ENCODE measurements at places on chromosomes 5 and 9.

GRCh38 chr5:143143973-143144372 lies 259.5 kb downstream of the NR3C1 start:
- no peak for DNase-seq

GRCh38 chr5:102451082-102451481 lies 47.7 kb downstream of the SLCO6A1 start:
- no peak for DNase-seq

GRCh38 chr5:181243564-181244343 lies at the start of gene RACK1:
TSS of gene RACK1 (minus strand) at chr5:181243906. CDS start at chr5:181243800, 106 bp downstream.
- no peak for DNase-seq

GRCh38 chr5:136030956-136031611 lies 2.3 kb downstream of the TGFBI start:
- no peak for DNase-seq

GRCh38 chr9:104743376-104743985 lies 4.0 kb upstream of the NIPSNAP3A start:
- no peak for DNase-seq

DNA sequence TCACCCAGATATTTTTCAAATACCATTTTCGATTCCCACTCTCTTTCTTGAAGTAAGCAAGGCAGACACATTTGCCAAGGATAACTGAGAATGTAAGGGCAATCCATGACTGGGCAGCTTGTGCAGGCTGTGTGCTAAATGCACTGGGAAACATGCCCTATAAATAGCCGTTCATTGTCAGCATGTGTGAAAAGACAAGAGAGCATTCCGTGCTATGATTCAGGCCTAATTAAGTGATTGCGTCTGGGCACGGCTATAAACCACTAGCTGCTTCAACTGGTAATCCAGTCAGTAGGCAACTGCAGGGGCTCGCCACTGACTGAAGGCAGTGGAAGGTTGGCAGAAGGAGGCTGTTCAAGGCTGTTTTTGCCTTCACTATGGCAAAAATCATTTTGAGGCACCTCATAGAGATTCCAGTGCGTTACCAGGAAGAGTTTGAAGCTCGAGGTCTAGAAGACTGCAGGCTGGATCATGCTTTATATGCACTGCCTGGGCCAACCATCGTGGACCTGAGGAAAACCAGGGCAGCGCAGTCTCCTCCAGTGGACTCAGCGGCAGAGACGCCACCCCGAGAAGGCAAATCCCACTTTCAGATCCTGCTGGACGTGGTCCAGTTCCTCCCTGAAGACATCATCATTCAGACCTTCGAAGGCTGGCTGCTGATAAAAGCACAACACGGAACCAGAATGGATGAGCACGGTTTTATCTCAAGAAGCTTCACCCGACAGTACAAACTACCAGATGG lies at the start of gene HSPB3:
HSPB3 (plus strand) TSS at position 287 of the 745 bp plus-strand sequence; CDS start at position 378, 91 bp downstream.
- DNase-seq = no peak

DNA sequence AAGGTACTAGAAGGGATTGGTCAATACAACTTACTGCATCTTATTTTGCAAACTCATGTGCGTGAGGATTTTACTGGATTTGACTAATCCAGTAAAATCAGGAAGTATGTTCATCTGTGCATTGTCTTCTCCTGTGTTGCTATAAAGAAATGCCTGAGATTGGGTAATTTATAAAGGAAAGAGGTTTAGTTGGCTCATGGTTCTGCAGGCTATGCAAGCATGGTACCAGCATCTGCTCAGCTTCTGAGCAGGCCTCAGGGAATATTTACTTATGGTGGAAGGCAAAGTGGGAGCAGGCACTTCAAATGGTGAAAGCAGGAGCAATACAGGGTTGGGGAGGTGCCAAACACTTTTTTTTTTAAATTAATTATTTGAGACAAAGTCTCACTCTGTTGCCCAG lies 2199.5 kb upstream of the WWC1 start:
- DNase-seq = no peak

DNA sequence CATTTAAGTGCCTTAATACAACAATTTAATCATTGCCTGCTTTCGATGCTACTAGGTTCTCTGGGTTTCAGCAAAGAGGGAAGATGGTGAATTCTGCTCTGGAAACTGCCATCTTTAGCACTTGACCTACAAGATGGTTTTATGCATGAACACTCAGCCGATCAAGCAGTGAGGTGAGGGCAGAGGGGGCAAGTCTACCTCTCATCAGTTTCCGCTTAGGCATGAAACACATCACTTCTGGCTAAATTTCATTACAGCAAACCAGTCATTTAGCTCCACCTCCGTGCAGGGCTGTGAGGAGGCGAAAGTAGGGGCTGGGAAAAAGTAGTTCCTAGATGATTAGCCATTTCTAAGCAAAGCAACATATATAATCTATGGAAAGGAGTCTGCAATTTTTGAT lies 1018.0 kb downstream of the CDH18 start:
- DNase-seq = no peak

DNA sequence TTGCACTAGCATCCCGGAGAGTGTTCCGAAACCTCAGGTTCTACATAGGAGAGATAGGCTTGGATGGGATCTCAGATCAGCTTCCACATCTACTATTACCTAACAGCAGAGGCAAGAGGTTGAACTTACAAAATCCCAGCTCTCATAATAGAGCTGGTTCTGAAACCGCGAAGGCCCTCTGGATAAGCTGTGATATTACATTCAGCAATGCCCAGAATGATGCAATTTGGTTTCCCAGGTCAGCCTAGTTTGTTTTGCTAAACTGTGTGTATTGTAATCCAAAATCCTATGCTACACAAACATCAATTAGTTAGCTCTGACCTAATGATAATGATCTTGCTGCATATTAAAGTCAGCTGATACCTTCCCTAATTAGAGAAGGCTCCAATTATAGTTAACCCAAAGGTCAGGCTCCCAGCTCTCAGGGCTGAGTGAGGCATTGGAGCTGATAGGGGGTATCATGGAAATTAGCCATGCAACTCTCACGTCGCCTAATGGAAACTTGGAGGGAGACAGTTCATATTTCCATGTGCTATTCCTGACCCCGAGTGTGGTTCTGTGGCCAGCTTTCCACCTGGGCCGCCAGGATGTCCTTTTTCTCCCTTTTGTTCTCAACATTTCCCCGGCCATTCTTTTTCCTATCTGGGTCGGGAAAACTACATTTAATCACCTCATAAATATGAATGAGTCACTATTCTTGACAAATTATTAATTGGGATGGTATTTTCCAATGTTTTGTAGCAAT lies 278.4 kb upstream of the IRX1 start:
- DNase-seq = no peak

DNA sequence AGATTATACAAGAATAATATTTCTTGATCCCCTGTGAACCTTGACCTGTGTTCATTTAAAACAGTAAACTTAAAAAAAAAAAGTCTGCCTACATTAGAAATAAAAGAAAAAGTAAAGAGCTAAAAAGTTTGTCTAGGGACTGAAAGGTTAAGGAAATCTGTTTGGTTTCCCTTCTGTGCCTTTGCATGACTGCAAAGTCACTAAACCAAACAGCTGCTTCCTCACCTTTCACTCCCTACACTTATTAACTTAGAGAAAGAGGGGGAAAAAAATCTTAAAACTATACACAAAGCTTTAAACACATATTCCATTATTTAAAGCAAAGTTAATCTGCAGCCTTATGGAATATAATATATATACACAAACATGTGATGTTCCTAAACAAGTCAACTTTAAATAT lies 65.1 kb downstream of the ZFR start:
- no peak for DNase-seq

- DNase-seq = no peak
These were observed 70.6 kb downstream of the ACTBL2 start for GRCh38 chr5:57411982-57412381.

- no peak for DNase-seq
These were observed 8.2 kb upstream of the TYRP1 start for GRCh38 chr9:12684974-12685373.

DNA sequence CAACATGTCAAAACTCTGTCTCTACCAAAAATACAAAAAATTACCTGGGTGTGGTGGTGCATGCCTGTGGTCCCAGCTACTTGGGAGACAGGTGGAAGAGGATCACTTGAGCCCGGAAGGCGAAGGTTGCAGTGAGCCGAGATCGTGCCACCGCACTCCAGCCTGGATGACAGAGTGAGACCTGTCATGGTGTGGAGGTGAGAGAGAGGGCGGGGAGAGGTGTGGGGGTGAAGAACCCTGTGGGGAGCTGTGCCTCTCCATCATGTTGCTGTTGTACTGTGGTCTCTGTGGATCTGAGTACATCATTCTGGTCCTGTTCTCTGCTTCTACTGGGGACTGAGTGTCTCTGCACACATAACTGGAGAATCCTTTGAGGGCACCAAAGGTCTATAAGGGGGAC lies 11.3 kb upstream of the SLC34A1 start:
- no peak for DNase-seq

DNA sequence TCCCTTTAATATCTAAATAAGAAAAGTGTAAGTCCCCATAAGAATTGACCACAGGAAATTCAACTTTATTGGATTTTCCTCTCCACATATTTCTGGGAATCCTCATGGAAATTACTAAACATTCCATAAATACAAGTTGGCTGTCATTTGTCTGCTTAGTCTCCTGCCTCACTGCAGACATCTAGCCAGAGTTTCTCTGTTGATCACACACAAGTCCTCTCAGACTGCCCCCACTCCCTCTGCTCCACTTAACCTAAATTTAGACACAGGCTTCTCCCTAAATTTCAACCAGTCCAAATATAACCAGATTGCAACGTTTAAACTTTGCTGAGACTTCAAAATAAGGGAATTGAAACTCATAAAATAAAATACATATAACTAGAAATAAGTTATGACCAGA lies 982.1 kb downstream of the DTWD2 start:
- no peak for DNase-seq

DNA sequence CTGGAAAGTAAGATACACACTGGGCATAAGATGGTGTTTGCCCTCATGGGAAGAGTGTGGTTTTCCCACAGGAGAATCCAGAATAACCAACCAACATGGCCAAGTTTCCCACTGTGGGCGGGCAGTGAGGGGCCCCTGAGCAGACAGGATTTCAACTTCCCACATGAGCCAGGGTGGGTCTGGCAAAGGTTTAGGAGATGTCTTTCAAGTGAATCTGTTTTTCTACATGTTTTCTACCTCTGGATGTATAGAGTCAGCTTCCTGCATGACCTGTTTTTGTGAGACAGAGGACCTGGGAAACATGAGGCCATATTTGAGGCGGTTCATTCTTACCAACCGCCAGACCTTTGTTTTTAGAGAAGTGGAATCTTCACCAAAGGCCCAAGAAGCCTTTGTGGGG lies 100.5 kb downstream of the TLE4 start:
- no peak for DNase-seq

- no peak for DNase-seq
These were observed 39.0 kb downstream of the PRKACG start for GRCh38 chr9:68974901-68975300.

DNA sequence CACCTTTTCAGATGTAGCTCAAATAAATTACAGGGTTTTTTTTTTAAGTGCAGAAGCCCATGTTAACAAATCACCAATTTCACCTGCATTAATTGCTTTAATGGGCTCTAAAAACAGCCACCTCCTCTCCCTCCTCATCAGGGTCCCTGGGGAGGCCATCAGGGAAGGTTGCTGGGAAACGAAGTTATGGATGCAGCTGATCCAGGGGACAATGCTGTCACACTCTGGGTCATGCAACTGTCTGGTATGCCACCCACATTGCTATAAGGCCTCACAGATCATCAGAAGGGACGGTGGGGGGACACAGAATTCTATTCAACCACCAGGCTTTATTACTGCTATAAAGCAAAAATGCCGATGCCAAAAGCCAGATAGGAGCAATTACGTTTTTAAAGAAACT lies 9.3 kb downstream of the WHRN start:
- no peak for DNase-seq

DNA sequence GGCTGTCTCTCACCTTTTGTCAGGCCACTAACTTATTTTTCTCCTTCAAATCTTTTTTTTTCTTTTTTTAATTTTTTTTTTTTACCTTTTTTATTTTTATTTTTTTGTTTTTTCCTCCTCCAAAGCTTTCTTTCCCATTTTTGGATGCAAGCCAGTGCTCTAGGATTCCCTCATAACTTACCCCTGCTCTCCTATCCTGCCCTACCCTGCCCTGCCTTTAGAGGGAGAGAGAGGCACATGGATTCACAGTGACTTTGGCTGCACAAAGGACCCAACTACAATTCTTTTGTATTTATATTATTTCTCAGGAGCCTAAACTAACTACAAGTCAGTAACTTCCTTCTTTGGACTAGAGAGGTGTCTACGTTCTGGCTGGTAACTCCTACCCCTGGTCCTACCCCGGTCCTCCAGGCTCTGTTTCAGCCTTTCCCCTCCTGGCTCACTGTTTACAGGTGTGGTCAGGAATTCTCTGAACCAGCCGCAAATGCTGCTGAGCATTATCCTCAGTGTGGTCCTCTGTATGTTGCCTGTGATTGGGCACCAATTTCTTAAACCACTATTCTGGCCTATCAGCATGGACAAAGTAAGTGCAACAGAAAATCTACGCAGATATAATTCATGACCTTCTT lies 8.4 kb upstream of the RUSC2 start:
- no peak for DNase-seq

DNA sequence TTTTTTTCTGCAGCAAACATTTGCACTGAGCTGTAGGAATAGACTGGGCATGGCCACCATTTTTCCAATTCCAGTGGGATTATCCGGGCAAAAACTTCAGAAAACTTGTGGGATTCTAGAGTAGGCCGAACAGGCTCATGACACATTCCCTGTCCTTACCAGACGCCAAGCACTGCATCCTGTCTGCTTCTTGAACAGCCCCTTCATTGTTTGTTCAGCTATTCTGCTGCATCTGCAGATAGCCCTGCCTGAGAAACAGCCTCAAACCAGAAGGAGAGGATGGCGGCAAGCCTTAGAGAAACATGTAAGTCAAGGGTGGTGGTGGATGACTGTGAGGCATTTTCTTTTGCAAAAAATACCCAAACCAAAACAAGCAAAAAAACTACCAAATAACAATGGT lies 111.8 kb upstream of the NTRK2 start:
- DNase-seq = no peak

GRCh38 chr9:112145886-112146285 lies 29.2 kb downstream of the SUSD1 start:
- no peak for DNase-seq
